ENCODE measurements at places on chromosomes 6 and 20.

DNA sequence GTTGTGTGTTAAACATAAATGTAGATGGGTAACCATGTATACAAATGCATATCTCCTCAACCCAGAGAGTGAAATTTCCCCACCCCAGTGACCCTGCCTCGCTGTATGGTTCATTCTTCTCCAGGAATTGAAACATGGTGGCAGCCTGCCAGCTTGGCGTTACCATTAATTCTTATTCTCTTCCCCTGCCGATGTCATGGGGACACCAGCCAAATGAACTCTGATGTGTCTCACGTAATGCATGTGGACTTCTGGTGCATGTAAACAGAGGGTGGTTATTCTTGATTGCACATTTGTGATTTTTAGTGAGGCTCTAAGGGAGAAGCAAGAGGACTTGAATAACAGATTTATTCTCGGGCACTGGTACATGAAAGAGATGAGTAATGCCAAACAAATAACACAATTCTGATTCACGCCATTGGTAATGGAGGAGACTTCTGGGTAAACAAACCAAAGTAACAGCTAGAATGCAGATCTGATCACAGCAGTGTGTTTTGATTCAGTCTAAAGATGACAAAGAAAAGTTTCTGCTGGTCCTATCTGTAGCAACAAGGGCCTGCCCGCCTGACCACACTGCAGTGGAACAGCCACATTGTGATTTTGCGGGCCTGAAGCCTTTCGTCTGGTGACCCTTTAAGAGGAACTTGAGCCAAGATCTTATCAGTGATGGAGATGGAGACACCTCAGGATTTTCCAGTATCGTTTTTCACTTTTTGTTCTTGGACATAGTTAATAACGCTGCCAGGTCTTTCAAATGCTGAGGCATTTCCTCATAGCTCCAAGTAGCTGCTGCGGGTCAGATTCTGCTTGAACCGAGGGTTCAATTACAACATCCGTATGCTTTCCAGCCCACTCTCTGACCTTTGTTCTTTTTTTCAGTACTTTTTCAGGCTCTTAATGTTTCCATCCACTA, 171.8 kb upstream of the AKAP12 start:
- DNase-seq, result no peak

DNA sequence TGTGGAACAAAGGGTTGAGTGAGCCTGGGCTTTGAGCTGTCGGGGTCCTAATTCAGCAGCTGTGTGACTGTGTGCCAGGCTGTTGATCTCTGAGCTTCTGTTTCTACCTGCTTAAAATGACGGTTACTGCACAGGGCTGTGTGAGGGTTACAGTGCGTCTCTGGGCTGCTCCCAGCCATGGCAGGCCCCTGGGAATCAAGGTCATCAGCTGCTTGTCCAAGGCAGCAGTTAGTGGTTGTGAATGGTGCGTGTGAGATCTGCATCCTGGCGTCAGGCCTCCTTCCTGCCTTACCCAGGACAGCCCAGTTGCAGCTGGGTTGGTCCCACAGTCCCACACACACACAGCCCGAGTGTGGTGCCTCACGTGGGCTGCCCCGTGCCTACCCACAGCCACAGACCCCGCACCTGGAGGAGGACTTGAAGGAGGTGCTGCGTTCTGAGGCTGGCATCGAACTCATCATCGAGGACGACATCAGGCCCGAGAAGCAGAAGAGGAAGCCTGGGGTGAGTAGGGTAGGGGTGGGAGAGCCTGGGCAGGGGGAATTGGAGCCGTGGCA, 15.6 kb downstream of the GTSF1L start:
- no peak for DNase-seq

DNA sequence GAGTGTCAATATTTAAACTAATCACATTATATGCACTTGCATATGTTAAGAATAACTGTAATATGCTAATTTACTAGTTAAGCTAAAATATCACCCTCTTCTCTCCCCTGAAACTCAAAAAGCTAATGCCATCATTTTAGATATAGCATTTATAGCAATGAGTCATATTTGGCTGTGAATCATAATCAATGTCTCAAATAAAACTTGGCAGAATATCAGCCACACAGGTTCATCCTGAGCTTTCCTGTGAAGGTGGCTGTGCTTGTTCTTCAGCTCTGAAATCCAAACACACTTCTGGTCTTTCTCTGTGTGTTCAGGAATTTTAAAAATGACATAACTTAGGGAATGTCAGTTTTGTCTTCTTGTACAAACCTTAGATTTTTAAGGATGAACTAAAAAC, 12.8 kb upstream of the PNRC1 start:
- DNase-seq, result no peak

DNA sequence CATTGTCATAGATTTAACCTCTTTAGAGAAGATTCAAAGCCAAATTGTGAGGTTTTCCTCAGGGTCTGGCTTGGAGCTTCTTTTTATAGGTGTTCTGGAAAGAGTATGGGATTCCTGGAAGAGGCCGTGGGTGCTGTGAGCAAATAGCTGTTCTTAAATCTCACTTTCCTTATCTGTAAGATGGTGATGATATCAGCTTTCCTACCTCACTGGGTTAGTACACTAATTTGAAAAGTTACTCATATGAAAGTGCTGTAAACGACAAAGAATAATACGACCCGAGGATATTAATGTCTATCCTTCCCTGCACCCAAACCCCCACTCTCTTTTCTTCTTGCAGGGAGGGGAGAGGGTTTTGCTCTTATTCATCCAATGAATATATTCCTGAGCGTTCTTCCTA, 116.9 kb upstream of the ENPP5 start:
- DNase-seq, result no peak

DNA sequence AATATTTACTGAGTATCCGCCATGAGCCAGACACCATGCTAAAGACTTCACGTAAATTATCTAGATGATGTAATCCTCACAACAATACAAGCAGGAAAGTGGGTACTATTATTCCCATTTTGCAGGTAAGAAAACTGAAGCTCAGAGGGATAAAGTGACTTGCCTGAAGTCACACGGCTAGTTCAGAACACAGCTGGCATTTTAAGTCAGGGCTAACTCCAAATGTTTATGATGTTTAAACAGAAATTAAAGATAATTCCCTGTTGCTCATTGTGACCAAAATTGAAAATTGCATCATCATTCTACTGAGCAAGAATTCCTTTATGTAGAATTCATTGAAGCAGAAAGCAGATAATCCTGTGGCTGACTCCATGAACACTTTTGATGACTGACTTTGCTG, 71.3 kb upstream of the STXBP5 start:
- DNase-seq, result no peak
